Nephron progenitor cell (in vitro differentiated cells): ENCODE measurements at places on chromosomes 12 and 14.

- DNase-seq = no peak
These were observed 14.5 kb upstream of the FBRSL1 start for GRCh38 chr12:132475304-132476037.

- no peak for DNase-seq
These were observed 117.4 kb downstream of the MGAT4C start for GRCh38 chr12:86138770-86139169.

GRCh38 chr14:75459099-75459741 lies 31.4 kb downstream of the JDP2 start:
- DNase-seq = no peak

DNA sequence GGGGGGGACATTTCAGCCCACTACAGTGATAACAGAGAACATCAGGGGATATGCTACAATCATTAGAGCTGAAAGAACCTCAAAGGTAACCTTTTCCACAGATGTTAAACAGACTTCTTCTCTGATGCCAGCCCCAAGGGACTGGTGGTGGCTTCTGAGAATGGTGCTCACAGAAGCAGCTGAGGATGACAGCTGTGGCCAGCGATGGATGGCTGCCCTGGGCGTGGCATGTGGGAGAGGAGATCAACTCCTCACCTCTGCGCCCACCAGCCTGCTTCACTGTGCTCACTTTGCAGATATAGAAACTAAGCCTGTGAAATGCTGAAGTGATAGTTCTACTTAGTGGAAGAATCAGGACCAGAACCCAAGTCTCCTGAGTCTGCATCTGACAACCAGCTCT lies 33.0 kb downstream of the FOXN3 start:
- DNase-seq = no peak

DNA sequence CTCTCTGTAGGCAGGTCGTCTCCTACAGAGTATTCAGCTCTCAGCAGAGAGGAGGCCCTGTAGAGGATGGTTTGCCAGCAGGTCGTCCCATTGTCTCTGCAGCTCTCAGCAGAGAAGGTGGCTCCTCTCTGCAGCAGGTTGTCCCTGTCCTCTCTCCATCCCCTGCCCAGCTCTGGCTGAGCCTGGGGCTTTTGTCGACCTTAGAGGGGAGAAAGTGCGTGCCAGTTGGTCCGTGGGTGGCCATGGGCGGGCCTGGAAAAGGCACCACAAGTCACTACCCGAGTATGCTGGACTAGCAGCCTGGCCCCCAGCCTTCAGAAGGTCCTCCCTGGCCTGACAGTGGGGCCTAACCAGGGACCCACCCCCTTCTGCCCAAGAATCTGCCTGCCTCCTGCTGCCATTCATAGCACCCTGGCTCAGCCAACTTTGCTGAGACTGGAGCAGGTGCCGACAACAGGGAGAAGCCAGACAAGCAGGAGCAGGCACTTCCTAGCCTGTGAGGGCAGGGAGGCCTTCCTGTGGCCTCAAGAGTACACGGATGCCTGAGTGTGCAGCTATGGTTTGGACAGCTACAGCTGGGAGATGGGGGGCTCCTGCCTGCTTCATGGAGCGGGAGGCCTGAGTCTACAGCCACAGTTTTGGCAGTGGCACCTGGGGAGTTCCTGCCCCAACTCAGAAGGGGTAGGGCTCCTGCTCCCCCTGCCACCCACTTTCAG lies 59.7 kb upstream of the KCNH3 start:
- DNase-seq = no peak

DNA sequence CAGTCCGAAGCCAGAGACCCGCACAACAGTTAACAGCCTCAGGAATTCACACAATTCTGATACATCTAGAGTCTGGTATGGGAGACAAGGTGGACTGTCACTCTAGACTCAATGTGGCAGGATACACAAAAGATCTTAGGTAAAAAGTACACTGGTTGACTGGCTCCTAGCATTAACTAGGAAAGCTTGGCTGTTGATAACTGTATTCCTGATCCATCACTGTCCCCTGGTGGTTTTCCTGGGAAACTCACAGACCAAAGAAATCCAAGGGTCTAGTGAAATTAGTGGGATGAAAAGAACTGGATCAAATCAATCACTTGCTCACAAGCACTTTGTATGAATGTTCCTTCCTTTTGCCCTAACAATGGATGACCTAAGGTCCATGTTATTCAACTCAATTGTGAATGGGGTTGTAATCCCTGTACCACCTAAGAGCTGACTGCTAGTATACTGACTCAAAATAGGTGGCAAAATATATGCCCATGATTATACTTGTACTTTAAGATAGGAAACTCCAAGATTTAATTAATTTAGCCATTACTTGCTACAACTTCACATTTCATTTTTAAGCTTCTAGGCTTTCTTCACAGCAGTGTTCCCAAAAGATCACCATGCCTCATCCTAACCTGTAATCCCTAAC lies 14.0 kb downstream of the NPC2 start:
- DNase-seq = peak; percentile 35

DNA sequence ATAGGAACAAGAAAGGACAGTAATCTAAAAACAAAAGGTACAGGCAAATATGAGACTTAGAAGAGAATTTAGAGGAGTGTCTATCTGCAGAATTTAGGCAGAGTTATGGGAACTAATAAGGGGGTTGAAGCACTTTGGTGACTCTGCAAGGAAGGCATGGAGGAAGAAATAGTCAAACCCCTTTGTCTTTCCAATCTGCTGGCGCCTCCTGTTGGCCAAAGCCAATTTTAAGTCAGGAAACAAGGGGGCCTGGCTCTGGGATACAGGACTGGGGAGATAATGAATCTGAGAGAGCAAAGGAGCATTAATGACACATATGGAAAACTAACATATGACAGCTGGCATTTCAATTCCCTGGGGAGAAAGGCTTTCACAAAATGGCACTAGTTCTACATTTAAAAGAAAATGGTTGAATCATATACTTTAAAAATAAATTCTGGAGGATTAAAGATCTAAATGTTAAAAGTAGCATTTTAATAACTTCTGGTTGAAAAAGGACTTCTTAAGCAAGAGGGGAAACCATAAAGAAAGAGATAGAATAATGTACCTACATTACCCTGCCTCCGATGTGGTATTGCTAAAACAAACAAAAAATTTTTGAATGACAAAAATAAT lies 48.5 kb upstream of the CSRP2 start:
- DNase-seq = peak; percentile 46

- DNase-seq = no peak
These were observed 74.3 kb downstream of the PLEKHA5 start for GRCh38 chr12:19203539-19204506.

GRCh38 chr12:76687981-76688380 lies 75.9 kb upstream of the ZDHHC17 start:
- no peak for DNase-seq

DNA sequence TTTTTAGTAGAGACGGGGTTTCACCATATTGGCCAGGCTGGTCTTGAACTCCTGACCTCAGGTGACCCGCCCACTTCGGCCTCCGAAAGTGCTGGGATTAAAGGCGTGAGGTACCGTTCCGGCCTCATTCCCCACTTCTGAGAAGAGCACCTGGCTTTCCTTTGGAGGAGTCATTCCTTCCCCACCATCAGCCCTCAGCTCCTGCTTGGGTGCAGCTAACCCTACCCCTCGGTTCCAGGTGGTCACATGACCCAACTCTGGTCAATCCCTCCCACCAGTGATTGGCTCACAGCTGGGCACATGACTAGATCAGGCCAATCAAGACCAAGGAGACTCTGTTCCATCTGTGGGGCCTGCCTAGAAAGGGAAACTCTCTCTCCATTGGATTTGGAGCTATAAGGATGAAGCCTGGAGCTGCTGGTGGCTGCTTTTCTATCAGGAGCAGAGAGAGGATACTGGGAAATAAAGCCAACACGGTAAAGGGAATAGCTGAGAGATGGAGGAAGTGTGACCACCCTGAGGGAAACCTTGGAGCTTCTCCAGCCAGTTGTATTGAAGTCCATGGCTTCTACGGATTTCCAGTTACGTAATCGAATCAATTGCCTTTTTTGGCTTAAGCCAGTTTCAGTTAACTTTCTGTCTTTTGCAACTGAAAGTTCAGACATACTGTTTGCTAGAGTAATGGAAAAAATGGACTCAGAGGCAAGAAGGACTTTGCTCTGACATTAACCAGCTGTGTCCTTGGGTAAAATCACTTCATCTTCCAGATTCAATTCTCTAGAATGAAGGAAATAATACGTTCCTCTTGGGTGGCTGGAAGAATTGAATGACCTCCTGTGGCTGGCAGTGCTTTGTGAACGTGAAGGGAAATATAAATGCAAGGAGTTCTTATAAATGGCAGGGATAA lies 19.7 kb upstream of the IFT81 start:
- no peak for DNase-seq

DNA sequence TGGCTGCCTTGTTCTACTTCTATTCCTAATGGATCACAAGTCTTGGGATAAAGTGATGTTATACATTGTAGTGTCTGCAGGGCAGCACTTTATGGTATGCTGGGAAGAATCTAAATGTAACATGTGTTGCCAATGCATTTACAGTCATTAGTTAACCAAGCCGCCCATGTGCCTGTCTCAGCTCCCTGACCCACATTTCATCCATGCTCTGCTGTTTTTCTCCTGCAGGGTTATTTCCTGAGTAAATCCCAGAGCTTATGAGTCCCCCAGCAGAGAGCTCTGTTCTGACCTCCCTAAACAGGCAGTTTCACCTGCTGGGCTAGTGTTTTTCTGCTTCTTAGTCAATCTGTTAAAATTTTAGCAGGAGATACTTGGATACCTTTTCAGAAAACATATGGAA lies 4.4 kb upstream of the TMTC2 start:
- no peak for DNase-seq

DNA sequence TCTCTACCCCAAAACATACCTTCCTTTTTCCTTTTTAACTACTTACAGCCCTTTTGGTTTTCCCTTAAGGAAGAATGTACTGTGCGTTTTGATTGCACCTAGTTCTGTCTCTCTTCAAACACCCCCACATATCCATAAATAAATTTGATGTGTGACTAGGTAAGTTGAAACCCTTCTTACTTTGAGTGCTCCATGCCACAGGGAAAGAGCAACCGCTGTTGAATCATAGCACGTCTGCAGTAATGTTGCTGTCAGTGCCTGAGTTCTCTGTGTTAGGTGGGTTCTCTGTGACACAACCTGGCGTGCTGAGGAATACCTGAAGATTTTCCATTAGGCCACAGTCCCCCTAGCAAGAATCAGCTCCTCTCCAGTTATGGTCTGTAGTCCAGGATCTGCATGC lies 102.1 kb downstream of the FIGNL2 start:
- DNase-seq = no peak

DNA sequence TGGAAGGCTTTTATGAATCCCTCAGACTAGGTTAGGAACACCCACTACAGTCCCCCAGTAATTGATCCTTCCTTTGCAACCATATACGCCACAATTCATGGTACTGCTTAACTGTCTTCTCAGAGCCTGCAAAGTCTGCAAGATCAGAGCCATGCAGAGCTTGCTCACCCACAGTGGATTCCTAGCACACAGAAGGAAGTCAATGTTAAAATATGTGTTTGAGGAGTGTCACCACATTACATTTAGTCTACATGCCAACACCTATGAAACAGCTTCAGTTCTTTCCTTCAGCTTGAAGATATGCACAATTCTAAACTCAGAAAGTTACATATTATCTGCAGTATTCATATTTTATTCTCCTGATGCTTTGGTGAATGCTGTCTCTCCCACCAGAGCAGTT lies 138.5 kb downstream of the NDUFA12 start:
- DNase-seq = no peak

DNA sequence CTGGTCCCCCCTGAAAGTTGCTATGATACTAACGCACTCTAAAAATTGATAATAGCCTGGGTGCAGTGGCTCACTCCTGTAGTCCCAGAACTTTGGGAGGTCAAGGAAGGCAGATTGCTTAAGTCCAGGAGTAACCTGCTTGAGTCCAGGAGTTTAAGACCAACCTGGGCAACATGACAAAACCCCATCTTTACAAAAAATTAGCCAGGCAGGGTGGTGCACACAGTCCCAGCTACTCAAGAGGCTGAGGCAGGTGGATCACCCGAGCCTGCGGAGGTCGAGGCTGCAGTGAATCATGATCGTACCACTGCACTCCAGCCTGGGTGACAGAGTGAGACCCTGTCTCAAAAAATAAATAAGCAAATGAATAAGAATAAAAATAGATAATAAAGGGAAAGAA lies 42.9 kb downstream of the HEATR5A start:
- no peak for DNase-seq

GRCh38 chr14:65369560-65369959 lies 43.0 kb upstream of the FUT8 start:
- no peak for DNase-seq

- no peak for DNase-seq
These were observed 20.9 kb downstream of the PUS7L start for GRCh38 chr12:43737646-43738045.

DNA sequence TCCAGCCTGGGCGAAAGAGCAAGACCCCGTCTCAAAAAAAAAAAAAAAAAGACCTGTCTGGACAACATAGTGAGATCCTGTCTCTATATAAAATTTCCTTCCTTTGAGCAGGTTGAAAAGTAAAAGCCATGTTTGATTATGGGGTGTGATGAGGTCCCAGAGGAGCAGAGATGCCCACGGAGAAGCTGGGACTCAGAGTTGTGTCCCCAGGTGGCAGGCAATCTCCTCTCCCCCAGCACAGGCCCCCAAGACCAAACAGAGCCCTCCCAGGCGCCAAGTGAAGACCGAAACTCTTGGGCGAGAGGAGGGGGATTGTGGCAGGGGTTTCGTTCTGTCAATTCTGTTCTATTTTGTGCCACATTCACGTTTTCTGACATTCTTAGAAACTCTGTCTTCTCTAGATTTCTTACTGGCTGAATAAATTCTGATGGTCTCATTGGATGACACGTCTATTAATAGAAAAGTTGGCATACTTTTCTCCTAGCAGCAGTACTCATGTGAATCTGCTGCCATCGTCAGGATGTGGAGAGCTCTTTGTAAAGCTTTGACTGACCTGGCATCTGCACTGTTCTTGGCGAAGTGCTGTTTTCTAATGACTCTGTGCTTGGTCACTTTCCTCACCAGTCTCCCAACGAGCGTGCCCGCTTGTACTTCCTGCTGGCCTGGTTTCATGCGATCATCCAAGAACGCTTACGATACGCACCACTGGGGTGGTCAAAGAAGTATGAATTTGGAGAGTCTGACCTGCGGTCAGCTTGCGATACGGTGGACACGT lies 43.4 kb downstream of the HSP90AA1 start:
- DNase-seq = no peak

GRCh38 chr12:105933671-105934665 lies 204.8 kb downstream of the NUAK1 start:
- no peak for DNase-seq

GRCh38 chr12:68290126-68290525 lies 36.7 kb upstream of the IL22 start:
- no peak for DNase-seq

GRCh38 chr14:89900802-89901201 lies 53.7 kb downstream of the EFCAB11 start:
- DNase-seq = no peak
